ENCODE measurements at places on chromosomes 5 and 9. TPM values are rescaled to one million over a fixed set of nuclear protein-coding genes. Genes with fewer than 3 reads are reported as not detected.

RAB3C gene
- not detected for total RNA-seq

GARIN3 gene
- total RNA-seq: 0.82 TPM

PCDHA8 gene
- not detected for total RNA-seq

ARL14EPL gene
- not detected for total RNA-seq

BHMT2 gene
- not detected for total RNA-seq

ZNF367 gene
- 22.0 TPM for total RNA-seq

CDX1 gene
- total RNA-seq: not detected

- peak overlapping the region; percentile 75 for H3K4me3 ChIP-seq
Observed at GRCh38 chr5:95731571-95732554, 727 bp downstream of the RHOBTB3 start.

- DNase-seq: no peak
- no peaks in the 10 kb centered on the region for H3K36me3 ChIP-seq
- H3K27me3 ChIP-seq: peaks cover 5% of the 10 kb centered on the region
- H3K27ac ChIP-seq: no peak overlapping the region
- no peak overlapping the region for H3K4me3 ChIP-seq
- H3K4me1 ChIP-seq: peaks cover 64% of the 10 kb centered on the region
Observed at GRCh38 chr9:99255651-99256050, 33.6 kb downstream of the SEC61B start.

DNA sequence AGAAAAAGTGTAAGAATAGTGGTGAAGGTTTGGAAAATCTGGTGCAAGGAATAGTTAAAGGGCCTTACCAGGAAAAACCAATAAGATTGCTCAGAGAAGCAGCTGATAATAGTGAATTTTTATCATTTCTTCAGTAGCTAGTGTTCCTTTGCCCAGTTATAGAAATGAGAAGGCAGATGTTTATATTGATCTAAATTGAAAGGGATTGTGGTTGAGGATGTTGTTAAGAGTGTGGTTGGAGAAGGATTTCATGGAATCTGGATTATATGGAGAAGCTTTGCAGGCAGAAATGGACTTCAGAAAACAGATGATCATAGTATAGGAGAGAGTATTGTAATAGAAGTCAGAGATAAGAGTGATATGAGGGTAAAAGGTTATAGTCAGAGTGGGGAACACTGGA lies 102.6 kb downstream of the XRCC4 start:
- DNase-seq: no peak
- H3K27ac ChIP-seq: no peak overlapping the region
- H3K27me3 ChIP-seq: no peaks in the 10 kb centered on the region
- no peaks in the 10 kb centered on the region for H3K36me3 ChIP-seq
- no peak overlapping the region for H3K4me3 ChIP-seq

GRCh38 chr5:129724222-129724621 lies 23.7 kb upstream of the MINAR2 start:
- H3K4me1 ChIP-seq: no peaks in the 10 kb centered on the region
- H3K36me3 ChIP-seq: no peaks in the 10 kb centered on the region
- no peak overlapping the region for H3K27ac ChIP-seq
- H3K4me3 ChIP-seq: no peak overlapping the region

DNA sequence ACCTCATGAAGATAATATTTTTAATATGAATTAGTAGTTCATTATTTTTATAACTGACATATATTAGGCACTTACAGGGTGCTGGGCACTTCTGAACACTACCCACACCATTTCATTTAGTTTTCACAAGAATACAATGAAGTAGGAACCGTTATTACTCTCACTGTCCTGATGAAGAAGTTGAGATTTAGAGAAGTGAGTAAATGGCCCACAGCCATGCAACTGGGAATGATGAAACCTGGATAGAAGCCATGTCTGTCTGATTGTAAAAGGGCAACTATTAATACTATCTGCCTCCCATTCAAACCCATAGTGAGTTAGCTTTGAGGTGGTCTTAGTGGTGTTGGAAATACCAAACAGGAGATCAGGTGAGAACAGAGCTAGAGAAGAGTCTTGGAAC lies 29.6 kb upstream of the OTULINL start:
- peaks cover 4% of the 10 kb centered on the region for H3K4me1 ChIP-seq
- no peaks in the 10 kb centered on the region for H3K36me3 ChIP-seq
- peaks cover 5% of the 10 kb centered on the region for H3K27me3 ChIP-seq
- DNase-seq: no peak
- H3K4me3 ChIP-seq: no peak overlapping the region

DNA sequence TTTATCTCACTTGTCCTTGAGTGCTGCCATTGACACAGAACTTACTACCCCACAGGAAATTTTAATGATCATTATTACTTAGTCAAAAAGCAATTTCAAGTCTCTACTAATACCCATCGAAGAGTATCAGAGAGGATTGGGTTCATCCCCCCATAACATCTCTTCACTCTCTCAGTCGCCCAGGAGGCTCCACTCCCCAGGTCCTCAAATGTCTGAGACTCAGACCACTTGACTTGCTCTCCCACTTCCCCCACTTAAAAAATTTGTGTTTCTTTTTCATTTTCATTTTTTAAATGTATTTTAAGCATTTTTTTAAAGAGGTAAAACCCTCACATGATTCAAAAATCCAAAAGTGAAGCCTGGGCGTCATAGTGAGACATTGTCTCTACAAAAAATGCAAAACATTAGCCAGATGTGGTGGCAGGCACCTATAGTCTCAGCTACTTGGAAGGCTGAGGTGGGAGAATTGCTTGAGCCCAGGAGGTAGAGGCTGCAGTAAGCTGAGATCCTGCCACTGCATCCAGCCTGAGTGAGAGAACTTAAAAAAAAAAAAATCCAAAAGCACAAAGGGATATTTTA lies 56.8 kb upstream of the TRAF1 start:
- no peak for DNase-seq
- H3K4me1 ChIP-seq: peaks cover 2% of the 10 kb centered on the region

GRCh38 chr5:34682926-34683623 lies 26.9 kb downstream of the RAI14 start:
- peaks cover 19% of the 10 kb centered on the region for H3K4me1 ChIP-seq
- no peak for DNase-seq
- H3K27me3 ChIP-seq: peaks cover 2% of the 10 kb centered on the region
- no peaks in the 10 kb centered on the region for H3K36me3 ChIP-seq
- H3K27ac ChIP-seq: no peak overlapping the region
- H3K4me3 ChIP-seq: no peak overlapping the region

DNA sequence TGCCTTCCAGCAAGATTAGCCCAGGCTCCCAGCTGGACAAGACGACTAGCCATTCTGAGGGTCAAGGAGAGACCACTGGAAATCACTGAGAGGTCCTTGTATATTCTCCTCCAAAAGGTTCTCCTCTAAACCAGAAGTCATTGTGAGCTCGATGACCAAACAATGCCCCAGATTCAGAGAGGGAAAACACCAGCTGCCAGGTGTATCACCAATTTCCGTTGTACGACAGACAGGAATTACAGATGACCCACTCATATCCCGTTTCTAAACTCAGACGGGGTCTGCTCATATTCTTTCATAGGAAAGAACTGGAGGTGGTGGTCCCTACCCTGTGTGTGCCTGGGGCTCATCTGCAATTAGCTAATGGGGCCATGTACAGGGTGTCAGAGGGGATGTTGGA lies 14.2 kb downstream of the FAXDC2 start:
- H3K4me3 ChIP-seq: no peak overlapping the region
- no peaks in the 10 kb centered on the region for H3K4me1 ChIP-seq
- H3K27ac ChIP-seq: no peak overlapping the region
- H3K36me3 ChIP-seq: peaks cover 10% of the 10 kb centered on the region
- no peak for DNase-seq

DNA sequence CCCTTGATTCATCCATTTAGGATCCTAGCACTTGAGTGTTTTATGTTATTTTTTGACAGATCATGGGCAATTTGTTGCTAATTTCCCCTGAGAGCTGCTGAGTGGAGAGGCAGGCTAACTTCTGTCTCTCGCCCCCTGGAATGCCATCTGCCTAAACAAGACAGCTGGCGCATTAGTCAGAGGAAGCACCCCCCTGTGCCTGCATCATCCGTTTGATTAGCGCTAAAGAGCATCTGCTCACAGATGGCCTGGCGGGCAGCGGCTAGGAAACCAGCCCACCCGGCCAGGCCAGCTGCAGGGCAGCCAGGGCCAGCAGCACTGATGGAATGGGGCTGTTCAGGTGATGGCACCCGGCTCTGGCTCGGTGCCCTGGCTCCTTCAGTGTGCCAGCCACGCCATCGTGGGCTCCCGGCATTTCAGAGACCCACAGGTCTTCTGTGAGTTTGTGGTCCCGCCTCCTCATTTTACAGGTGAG lies 22.9 kb upstream of the ASS1 start:
- no peak overlapping the region for H3K27ac ChIP-seq
- H3K27me3 ChIP-seq: no peaks in the 10 kb centered on the region
- H3K4me3 ChIP-seq: no peak overlapping the region
- no peaks in the 10 kb centered on the region for H3K36me3 ChIP-seq
- no peaks in the 10 kb centered on the region for H3K4me1 ChIP-seq
- no peak for DNase-seq

GRCh38 chr9:102700936-102701335 lies 294.2 kb upstream of the CYLC2 start:
- H3K27me3 ChIP-seq: no peaks in the 10 kb centered on the region
- H3K36me3 ChIP-seq: no peaks in the 10 kb centered on the region
- H3K27ac ChIP-seq: no peak overlapping the region
- no peak overlapping the region for H3K4me3 ChIP-seq

- peak overlapping the region; percentile 97 for H3K27ac ChIP-seq
- H3K27me3 ChIP-seq: no peaks in the 10 kb centered on the region
- H3K4me1 ChIP-seq: peaks cover 98% of the 10 kb centered on the region
- H3K36me3 ChIP-seq: peaks cover 76% of the 10 kb centered on the region
- no peak for DNase-seq
- peak overlapping the region; percentile 33 for H3K4me3 ChIP-seq
Observed at GRCh38 chr5:119279093-119279492, 76.7 kb upstream of the TNFAIP8 start.

Data from activated CD4-positive, alpha-beta T cell treated with anti-CD3 and anti-CD28 coated beads for 36 hours (primary cell).